Activated CD8-positive, alpha-beta memory T cell treated with anti-CD3 and anti-CD28 coated beads, Interleukin-2, amount 10 ng/mL, durations not matched to agents 7 days and 5 days (primary cell): ENCODE measurements at places on chromosomes 11 and 22. TPM values are rescaled to one million over a fixed set of nuclear protein-coding genes. Genes with fewer than 3 reads are reported as not detected.

A4GALT gene
- total RNA-seq: 0.61 TPM

GTSE1 gene
- total RNA-seq: 91.9 TPM

SYT13 gene
- not detected for total RNA-seq

ARSA gene
- 68.2 TPM for total RNA-seq

HPX gene
- total RNA-seq: 0.76 TPM
